ENCODE measurements at places on chromosomes 4 and X.

DNA sequence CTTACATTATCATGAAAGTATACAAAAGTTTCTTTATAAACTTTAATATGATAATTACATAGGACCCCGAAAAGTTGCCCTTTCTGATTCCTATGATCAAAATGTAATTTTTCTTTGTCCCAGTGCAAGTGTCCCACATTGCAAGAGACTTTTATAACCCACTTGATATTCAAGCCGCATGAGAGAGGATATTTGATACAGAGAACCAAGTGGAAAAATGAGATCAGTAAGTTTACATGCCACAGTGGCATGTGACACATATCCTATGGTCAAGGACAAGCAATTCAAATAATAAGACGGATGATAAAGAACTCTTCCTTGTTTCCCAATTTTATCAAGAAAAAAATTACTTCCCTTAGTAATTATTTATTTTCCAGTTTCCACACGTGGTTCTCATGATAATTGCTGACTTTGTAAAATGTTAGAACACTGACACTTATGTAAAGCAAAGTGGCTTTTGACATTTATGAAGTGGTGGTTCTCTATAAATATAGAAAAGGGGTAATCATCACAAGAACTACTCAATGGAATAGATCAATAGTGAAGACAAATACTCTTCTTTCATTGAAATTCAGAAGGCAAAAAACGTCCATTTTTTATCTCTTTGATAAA, 273.7 kb upstream of the NOCT start:
- no peak for DNase-seq

GRCh38 chrX:153725039-153725831, 579 bp downstream of the ABCD1 start:
- no peak for DNase-seq

DNA sequence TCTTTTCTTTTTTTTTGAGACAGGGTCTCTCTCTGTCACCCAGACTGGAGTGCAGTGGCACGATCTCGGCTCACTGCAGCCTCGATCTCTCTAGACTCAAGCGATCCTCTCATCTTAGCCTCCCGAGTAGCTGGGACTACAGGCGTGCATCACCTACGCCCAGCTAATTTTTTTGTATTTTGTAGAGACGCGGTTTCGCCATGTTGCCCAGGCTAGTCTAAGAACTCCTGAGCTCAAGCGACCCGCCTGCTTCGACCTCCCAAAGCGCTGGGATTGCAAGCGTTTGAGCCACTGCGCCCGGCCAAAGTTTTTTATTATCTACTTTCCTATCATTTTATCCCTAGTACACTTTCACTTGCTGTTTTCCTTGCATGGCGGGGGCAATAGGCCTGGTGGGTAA, 1.4 kb downstream of the UBA6 start:
- DNase-seq: no peak

- DNase-seq: no peak
Measured at GRCh38 chr4:108965016-108965415, 202.2 kb upstream of the ETNPPL start.

DNA sequence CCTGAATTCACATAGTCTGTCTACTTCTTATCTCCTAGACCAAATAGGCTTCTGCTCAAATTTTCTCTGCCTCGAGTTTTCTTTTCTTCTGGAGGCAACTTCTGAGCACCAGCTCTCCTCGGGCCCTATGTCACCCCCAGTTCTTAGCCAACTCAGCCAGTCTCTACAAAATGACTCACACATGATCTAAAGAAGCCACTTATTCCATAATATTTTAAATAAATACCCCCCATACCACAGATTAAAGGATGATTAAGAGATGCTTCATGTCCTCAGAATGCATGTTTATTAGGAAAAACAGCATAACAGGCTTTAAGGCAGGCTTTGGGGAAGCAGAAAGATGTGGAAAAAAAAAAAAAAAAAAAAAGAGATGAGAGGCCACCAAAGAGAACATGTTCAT, 36.6 kb upstream of the DDX53 start:
- DNase-seq: no peak

DNA sequence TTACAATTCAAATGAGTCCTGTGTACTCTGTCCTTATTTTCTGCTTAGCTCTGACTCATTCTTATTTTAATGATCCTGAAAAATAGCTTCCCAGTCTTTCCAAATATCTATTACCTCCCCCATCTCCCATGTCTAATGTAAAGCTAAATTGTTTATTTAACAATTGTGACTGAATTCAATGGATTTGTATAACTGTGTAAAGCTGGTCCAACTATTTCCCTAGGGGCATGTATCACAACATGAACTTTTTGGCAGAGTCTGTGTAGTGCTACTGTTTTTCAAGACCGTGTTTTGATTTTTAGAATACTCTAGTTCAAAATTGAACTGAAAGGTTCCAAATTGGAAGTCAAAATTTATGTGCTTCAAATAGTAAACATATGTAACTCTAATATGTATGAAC, 67.8 kb downstream of the SPCS3 start:
- no peak for DNase-seq
